ENCODE measurements at places on chromosomes 6 and 20. TPM values are rescaled to one million over a fixed set of nuclear protein-coding genes. Genes with fewer than 3 reads are reported as not detected.

- H3K27me3 ChIP-seq, result no peaks in the 10 kb centered on the region
- H3K27ac ChIP-seq, result no peak overlapping the region
- no peaks in the 10 kb centered on the region for H3K4me1 ChIP-seq
- no peak overlapping the region for H3K4me3 ChIP-seq
- H3K36me3 ChIP-seq, result no peaks in the 10 kb centered on the region
Observed at GRCh38 chr20:823574-823902, 10.0 kb upstream of the FAM110A start.

DNA sequence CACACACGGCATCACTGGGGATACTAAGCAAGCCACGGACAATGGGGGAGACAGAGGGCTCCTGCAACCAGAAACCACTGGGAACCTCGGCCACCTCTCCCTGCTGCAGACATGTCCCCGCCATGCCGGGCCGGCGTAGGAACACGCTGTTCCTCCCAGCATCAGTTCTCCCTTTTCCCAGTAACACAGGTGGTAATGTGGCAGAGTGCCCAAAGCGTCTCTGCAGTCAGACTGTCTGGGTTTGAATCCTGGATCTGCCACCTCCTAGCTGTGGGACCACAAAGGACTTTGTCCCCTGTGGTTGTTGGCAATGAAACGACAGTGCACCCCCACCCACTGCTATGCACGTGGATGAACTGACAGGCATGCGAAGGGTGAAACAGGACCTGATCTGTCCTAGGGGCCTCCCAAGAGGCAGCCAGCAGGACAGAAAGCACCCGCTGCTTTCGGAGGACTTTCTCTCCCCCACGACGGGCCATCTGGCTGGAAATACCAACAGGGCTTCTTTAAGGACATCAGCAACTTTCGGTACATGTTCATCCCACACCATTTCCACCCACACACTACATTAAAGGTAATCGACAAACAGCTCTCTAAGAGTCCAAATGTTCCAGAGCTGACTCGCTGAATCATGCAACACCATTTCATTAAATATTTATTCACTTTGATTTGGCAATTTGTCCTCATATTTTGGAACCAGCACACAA, 74.1 kb downstream of the SULF2 start:
- no peaks in the 10 kb centered on the region for H3K36me3 ChIP-seq
- no peak for DNase-seq
- H3K4me3 ChIP-seq, result no peak overlapping the region
- peaks cover 7% of the 10 kb centered on the region for H3K4me1 ChIP-seq
- H3K27ac ChIP-seq, result no peak overlapping the region
- H3K27me3 ChIP-seq, result no peaks in the 10 kb centered on the region

- H3K4me1 ChIP-seq, result no peaks in the 10 kb centered on the region
- no peaks in the 10 kb centered on the region for H3K27me3 ChIP-seq
- peaks cover 9% of the 10 kb centered on the region for H3K36me3 ChIP-seq
- H3K4me3 ChIP-seq, result no peak overlapping the region
Observed at GRCh38 chr6:157653521-157653920, 169.5 kb upstream of the SNX9 start.

The MBOAT1 gene
- 12.6 TPM for total RNA-seq

The ZSCAN16 gene
- total RNA-seq, result 4.4 TPM

DNA sequence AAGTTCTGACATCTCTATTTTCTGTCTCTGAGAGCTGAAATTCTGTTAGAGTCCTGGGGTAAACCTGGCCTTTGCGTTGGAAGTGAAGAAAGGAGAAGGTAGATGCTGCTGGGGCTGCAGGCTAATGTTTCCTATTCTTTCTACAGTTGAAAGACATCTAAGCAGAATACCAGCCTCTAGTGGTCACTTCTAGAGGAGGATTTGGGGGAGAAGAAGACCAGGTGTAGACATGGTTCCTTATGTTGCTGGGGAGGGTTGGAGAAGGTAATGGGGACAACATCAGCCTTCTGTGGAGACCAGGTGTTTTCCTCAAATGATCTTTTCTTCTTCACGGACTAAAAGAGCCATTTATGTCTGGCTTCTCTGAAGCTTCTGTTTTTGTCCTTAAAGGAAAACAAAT, 62.6 kb downstream of the BTBD3 start:
- no peaks in the 10 kb centered on the region for H3K27me3 ChIP-seq
- H3K4me1 ChIP-seq, result no peaks in the 10 kb centered on the region
- no peak overlapping the region for H3K4me3 ChIP-seq
- no peaks in the 10 kb centered on the region for H3K36me3 ChIP-seq
- DNase-seq, result no peak

- H3K4me1 ChIP-seq, result peaks cover 10% of the 10 kb centered on the region
- H3K36me3 ChIP-seq, result no peaks in the 10 kb centered on the region
- DNase-seq, result no peak
- no peak overlapping the region for H3K4me3 ChIP-seq
Observed at GRCh38 chr6:169241688-169242350, 11.8 kb downstream of the THBS2 start.

The TBPL1 gene
- 27.5 TPM for total RNA-seq

The ZNF311 gene
- 0.38 TPM for total RNA-seq

GRCh38 chr6:12602342-12602741, 114.2 kb upstream of the PHACTR1 start:
- H3K27me3 ChIP-seq, result peaks cover 3% of the 10 kb centered on the region
- H3K36me3 ChIP-seq, result no peaks in the 10 kb centered on the region
- DNase-seq, result no peak
- H3K4me1 ChIP-seq, result peaks cover 23% of the 10 kb centered on the region
- no peak overlapping the region for H3K27ac ChIP-seq
- H3K4me3 ChIP-seq, result no peak overlapping the region

Data from esophagus squamous epithelium (tissue), 5 donors.